Activated naive CD8-positive, alpha-beta T cell treated with anti-CD3 and anti-CD28 coated beads, Interleukin-2, amount 10 ng/mL, durations not matched to agents 7 days and 5 days (primary cell): ENCODE measurements at places on chromosomes 6 and 20.
A peak's percentile ranks its signal among the peaks of the same experiment; 100 is the strongest.

DNA sequence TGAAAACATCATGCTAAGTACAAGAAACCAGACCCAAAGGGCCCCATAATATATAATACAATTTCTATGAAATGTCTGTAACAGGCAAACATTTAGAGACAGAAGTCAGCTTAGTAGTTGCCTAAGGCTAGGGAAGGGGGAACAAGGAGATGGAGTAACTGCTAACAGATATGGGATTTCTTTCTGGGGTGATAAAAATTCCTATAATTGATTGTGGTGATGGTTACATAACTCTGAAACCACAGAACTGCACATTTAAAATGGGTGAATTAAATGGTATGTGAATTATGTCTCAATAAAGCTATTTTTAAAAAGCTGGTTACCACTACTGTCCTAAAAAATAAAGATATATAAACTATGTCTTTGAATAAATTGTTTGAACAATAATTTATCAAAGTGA, 3.2 kb downstream of the CEP162 start:
- H3K27ac ChIP-seq: no peak overlapping the region
- H3K4me1 ChIP-seq: peaks cover 15% of the 10 kb centered on the region
- no peak overlapping the region for H3K4me3 ChIP-seq
- no peak for DNase-seq

DNA sequence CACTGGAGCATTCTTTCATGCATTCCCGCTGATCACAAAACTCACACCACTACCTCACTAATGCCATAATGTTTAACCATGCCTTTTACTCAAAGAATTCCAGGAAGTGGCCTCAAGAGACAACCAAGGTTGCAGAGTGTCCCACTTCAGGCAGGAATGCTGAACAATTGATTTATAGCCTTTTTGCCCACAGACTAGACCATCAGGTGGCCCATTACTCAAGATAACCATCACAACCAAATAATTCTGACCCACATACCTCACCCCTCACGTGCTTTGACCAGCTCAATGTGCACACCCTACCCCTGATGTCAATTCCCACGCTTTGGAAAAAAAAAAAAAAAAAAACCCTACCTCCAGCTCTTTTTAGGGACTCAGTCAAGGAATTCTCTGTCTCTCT, 220.6 kb upstream of the UFL1 start:
- no peaks in the 10 kb centered on the region for H3K4me1 ChIP-seq
- H3K27ac ChIP-seq: no peak overlapping the region
- no peaks in the 10 kb centered on the region for H3K36me3 ChIP-seq
- H3K27me3 ChIP-seq: no peaks in the 10 kb centered on the region

DNA sequence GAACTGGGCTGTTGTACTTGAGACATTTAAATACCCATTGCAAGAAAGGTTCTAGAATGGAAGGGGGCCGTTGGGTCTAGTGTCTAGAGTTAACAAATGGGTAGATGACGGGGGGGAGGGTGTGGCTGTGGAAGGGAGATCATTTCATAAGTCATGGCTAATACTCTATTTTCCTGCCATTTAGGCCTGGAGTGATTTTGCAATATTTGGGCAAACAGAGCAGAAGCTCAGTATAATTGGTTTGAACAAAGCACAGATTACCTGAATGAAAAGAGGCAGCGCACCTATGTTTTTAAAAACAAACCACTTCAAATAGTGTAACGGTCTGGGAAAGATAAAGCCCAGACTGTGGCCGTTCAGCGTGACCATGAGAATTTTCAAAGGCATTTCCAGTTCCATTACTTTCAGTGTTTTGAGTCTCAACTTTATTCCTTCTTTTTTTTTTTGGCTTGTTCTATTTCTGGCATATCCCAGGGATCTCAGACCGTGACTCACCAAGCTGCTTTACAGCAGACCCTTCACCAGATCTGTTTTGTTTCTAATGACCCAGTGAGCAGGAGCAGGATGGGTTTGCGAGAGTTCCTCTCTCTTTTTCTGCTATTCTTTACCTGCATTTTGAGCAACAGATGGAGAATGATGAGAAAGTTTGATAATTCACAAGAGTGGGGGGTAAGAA, 73.7 kb downstream of the LYRM2 start:
- no peaks in the 10 kb centered on the region for H3K36me3 ChIP-seq
- H3K27me3 ChIP-seq: no peaks in the 10 kb centered on the region
- no peak overlapping the region for H3K4me3 ChIP-seq
- H3K4me1 ChIP-seq: no peaks in the 10 kb centered on the region

DNA sequence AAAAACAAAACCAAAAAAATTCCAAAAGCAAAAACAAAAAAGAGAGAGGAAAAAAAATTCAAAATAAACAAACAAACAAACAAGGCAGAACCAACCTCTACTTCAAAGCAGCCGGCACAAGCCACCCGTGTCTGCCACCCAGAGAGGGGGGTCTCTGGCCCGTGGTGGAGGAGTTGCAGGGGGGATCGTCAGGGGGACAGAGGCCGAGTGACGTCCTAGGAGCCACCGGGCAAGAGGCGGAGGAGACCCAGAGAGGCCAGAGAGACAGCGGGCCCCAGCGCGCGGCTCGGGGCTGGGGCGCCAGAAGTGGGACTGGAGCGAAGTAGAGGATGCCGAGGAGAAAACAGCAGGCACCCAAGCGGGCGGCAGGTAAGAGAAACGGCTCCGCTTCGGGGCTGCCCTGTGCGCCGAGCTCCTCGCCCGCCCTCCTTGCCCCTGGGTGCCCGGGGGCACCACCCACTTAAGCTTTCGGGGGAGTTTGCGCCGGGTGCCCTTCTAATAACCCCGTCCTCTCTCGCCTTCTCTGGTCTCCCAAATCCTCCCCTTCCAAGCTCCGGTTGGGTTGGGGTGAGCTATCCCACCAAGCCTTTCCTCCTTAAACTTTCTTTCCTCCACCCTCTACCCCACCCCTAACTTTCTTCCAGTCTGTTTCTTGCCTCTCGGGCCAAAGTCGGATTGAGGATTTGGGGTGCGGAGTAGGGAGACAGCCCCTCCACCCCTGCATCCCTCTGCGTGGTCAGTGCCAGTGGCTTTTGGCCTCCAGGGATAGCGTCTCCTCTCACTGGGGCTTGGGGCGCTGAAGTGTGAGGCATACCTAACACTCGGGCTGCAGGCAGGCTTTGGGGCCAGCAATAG, 1.0 kb downstream of the TSHZ2 start:
- no peaks in the 10 kb centered on the region for H3K36me3 ChIP-seq
- H3K27me3 ChIP-seq: peaks cover 39% of the 10 kb centered on the region
- peak; percentile 32 for DNase-seq
- H3K4me3 ChIP-seq: peak overlapping the region; percentile 90
- peak overlapping the region; percentile 34 for H3K27ac ChIP-seq
- peaks cover 11% of the 10 kb centered on the region for H3K4me1 ChIP-seq

DNA sequence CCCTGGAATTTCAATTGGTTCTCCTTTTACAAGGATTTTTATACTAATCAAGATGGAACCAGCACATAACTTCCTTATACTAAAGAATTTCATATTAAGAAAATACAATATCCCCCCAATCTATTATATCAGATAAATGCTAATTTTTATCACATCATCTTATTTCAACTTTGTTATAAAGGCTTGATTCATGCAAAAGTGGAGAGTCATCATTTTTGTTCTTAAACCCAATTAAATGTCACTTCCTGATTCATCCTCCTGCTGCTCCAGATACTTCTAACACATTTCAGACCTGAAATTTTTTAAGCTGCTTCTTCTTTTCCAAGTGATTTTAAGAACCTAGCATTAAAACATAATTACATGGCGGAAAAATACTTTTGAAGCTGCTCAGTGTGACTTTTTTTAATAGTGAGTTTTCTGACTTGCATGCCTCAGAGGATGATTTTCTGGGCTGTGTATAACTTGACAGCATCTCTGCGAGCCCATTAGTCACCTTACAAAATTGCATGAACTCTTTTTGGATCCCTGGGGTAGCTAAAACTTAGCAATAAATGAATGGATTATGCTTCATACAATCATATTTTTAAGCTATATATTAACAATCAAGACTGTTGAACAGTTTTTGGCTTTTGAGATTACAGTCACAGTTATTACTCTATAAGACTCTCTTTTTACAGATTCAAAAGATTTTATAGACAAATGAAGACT, 134.1 kb downstream of the ELOVL4 start:
- DNase-seq: no peak
- no peaks in the 10 kb centered on the region for H3K4me1 ChIP-seq
- H3K27ac ChIP-seq: no peak overlapping the region
- no peak overlapping the region for H3K4me3 ChIP-seq

DNA sequence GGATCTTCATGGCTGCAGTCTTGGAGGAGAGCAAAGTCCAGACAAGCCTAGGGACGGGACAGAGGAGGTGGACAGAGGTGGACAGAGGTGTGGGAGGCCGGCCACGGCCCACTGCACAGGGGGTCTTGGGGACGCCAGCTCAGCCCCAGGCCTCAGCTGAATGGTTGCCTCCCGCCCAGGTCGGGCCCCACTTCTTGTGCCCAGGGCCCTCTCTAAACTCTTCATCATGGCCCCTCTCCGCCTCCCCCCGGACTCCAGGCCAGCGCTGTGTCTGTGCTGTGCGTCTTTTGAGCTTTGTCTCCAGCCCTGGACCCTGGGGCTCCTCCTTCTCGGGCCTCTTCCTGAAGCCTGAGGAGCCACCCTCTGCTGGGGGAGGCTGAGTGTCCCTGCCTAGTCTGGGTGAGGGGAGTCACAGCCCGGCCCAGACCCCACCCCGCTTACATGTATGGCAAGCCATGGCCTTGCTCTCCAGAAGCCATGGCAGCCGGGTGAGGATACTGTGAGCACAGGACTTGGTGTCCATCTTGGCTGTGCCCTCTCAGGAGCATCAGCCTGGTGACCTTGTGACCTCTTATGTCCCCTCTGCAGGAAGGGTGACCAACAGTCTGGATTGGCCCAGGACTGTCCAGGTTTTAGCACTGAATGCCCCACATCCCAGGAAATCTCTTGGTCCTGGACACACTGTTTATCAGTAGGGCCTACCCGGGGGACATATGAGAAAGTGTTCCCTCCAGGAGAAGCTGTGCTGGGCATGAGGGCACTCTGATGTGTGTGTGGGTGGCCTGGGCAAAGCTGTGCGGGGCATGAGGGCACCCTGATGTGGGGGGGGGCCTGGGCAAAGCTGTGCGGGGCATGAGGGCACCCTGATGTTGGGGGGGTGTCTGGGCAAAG, 9.4 kb upstream of the NPBWR2 start:
- H3K27ac ChIP-seq: no peak overlapping the region
- no peak overlapping the region for H3K4me3 ChIP-seq
- H3K4me1 ChIP-seq: peaks cover 7% of the 10 kb centered on the region
- H3K36me3 ChIP-seq: no peaks in the 10 kb centered on the region
- DNase-seq: peak; percentile 28

DNA sequence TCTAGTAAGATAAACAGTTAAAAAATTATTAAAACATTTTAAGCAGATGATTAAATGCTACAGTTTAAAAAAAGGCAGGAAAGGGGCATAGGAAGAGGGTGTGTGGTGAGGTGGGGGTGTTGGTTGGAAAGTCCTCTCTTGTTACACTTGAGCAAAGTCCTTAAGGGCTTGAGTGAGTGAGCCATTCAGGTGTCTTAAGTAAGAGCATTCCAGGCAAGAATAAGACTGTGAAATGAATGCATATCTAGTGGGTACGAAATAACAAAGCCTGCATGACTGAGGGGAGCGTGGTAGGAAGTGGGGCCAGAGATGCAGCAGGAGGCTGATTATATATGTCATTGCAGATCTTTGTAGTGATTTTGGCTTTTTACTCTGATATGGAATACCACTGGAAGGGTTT, 5.1 kb downstream of the CDKAL1 start:
- H3K4me1 ChIP-seq: peaks cover 47% of the 10 kb centered on the region
- H3K4me3 ChIP-seq: no peak overlapping the region
- peaks cover 25% of the 10 kb centered on the region for H3K36me3 ChIP-seq
- DNase-seq: no peak
- no peaks in the 10 kb centered on the region for H3K27me3 ChIP-seq
- no peak overlapping the region for H3K27ac ChIP-seq

DNA sequence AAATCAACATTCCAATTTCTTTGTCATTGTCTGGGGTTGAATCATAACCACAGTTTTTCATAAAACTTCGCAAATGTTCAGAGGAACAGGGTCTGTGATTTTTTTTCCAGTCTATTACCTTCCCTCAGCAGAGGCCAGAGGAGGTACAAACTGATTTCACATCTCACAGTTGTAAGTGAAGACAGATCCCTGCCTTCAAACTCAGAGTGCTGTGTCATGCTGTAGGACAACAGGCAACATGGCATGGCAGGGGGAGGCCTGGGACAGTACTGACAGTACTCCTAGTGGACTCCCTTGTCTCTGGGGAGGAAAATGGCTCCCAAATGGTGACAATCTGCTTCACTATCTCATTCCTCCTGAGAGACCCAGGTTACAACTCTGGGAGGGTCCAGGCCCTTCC, 308.6 kb downstream of the CDC5L start:
- no peak overlapping the region for H3K27ac ChIP-seq
- H3K36me3 ChIP-seq: peaks cover 2% of the 10 kb centered on the region
- peaks cover 3% of the 10 kb centered on the region for H3K27me3 ChIP-seq
- no peak overlapping the region for H3K4me3 ChIP-seq
- H3K4me1 ChIP-seq: no peaks in the 10 kb centered on the region

DNA sequence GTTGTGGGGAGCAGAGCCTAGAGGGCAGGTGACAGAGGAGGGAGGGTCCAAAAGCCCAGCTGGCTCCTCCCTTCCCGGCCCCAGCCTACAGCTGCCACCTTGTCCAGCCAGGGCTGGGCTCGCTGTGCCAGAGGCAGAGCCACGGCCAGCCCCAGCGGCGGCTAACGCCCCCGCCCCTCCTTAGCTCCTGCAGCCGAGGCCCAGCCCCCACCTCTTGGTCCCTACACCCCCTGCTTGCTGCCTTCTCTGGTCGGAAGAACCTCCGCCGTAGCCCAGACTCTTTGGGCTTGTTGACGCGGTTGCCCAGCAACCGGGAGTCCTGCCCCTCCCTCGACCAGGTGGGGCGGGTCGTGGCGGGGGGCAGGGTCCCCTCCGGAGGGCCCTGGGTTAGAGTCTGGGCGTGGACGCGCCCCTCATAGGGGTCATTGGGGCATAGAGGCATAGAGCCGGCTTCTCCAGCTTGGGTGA, 521 bp upstream of the LKAAEAR1 start:
- no peaks in the 10 kb centered on the region for H3K36me3 ChIP-seq
- no peak overlapping the region for H3K27ac ChIP-seq
- peaks cover 28% of the 10 kb centered on the region for H3K27me3 ChIP-seq
- DNase-seq: no peak

- no peak for DNase-seq
- H3K36me3 ChIP-seq: no peaks in the 10 kb centered on the region
- no peak overlapping the region for H3K4me3 ChIP-seq
- H3K4me1 ChIP-seq: no peaks in the 10 kb centered on the region
- no peak overlapping the region for H3K27ac ChIP-seq
Observed at GRCh38 chr6:75326557-75327258, 42.1 kb upstream of the TMEM30A start.

- H3K4me1 ChIP-seq: no peaks in the 10 kb centered on the region
- peaks cover 20% of the 10 kb centered on the region for H3K36me3 ChIP-seq
- no peak for DNase-seq
- no peak overlapping the region for H3K4me3 ChIP-seq
- no peak overlapping the region for H3K27ac ChIP-seq
Observed at GRCh38 chr6:87241304-87241703, 81.1 kb upstream of the SMIM8 start.
